ENCODE measurements at places on chromosomes 5 and 9.

GRCh38 chr5:107619781-107620180 lies 51.0 kb downstream of the EFNA5 start:
- no peak for DNase-seq

GRCh38 chr9:28839778-28840430 lies 1266.6 kb upstream of the C9orf72 start:
- DNase-seq: no peak

- no peak for DNase-seq
Observed at GRCh38 chr5:37849641-37850040, 9.8 kb upstream of the GDNF start.

DNA sequence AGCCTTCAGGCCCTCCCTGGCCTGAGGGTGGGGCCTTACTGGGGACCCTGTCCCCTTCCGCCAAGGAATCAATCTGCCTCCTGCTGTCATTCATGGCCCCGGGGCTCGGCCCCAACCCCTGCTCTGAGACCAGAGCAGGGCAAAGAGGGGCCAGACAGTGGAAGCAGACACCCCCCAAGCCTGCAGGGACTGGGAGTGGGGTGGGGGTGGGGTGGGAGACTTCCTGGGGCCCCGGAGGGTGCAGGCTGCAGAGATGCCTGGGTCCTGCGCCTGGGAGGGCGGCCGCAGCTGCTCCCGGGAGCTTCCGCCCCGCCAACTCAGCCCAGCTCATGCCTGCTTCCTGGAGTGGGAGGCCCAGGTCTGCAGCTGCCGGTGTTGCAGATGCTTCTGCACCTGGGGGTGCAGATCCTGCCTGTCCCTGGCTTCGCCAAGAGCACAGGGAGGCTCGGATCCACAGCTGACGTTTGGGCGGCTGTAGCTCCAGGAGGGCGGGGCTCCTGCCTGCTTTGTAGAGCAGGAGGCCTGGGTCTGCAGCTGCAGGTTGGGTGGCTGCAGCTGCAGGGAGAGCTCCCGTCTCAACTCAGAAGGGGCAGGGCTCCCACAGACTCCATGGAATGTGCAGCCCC lies 6.2 kb downstream of the KIF4B start:
- DNase-seq: no peak

- DNase-seq: no peak
Observed at GRCh38 chr9:90842996-90843395, 41.4 kb downstream of the SYK start.

DNA sequence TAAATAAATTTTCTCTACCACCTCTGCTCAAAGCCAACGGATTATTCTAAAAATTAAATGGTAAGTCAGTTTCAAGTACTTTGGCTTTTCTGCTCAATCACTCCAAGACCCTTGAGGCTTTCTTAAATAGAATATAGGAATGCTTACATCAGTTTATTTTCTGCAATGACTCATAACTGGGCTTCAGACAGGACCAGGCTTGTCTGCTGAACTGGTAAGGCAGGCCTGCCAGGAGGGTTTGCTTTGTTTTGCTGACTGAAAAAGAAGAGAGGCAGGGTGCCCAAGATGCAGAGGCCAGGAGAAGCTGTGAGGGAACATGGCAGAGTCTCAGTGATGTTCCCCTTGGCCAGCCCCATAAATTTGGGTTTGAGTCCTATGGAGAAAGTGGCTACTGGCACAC lies 60.3 kb upstream of the EPB41L4A start:
- no peak for DNase-seq

GRCh38 chr5:151348789-151349188 lies 1.4 kb upstream of the SLC36A2 start:
- DNase-seq: no peak

GRCh38 chr9:31597977-31598376 lies 786.5 kb upstream of the ACO1 start:
- DNase-seq: no peak

DNA sequence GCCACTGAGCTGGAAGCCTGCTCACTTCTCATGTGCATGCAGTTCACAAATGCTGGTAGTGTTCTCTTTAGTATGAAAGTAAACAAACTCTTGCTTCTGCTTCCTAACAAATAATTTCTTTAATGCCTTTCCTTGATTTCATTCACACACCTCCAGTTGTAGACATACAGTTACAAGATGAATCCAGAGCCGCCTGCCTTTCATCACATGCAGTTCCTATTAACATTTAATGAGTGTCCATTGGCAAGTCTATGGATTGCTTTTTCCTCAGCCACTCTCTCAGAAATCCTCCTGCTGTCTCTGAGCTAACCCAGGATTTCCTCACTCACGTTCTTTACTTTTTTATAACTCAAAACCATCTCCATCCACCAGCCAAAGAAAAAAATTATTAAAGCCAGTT lies 408.6 kb downstream of the BNC2 start:
- no peak for DNase-seq

- no peak for DNase-seq
Observed at GRCh38 chr9:107438211-107439031, 51.1 kb downstream of the KLF4 start.

GRCh38 chr9:119831309-119831708 lies 462.1 kb upstream of the BRINP1 start:
- DNase-seq: no peak

- no peak for DNase-seq
Observed at GRCh38 chr5:117594166-117594565, 1019.5 kb upstream of the SEMA6A start.

GRCh38 chr5:10555277-10555684 lies 8.6 kb upstream of the ANKRD33B start:
- DNase-seq: no peak

DNA sequence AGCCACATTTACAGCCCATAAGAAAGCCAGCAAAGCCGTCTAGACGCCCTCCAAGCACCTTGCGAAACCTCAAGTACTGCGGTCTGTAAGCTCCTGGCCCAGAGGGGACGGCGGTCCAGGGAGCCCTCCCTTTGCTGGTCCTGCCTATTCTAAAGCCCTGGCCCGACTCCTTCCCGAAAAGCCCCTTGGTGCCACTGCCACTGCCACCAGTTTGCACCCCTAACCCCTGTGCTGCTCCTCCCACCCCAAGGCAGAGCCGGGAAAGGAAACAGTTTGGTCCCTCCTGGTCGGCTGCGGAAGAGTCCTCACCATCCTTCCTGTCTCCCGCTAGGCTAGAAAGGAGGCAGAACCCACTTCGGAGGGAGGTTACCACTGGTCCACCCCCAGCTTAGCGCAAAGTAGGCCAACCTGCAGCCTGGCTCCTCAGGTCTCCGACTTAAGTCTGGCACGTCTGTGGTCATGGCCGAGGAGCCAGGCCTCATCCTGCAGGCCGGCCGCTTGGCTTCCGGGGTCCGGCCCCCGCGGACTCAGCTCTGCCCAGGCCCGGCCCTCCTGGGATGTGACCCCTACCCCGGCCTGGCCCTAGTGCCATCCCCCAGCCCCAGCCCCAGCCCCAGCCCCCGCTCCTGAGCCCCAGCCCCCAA lies 916 bp downstream of the TOR1A start:
- no peak for DNase-seq

DNA sequence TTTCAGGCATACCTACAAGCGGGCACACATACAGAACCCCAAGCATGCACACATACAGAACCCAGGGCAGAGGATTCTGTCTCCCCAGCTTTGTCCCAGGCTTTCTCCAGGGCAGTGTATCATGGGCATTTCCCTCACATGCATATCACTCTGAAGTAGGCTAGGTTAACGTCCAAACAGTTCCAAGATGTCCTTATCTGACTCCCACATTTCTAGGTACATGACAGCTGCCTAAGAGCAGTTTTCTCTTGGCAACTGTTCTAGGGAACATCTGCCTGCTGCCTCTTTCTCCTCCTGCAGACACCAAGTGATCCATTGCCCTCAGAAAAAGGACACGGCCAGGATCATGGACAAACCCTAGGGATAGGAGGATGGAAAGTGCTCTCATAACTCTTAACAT lies 84.9 kb upstream of the NR3C1 start:
- DNase-seq: no peak

Measured in GM18507 (cell line).